ENCODE measurements at places on chromosomes 6 and 20. TPM values are rescaled to one million over a fixed set of nuclear protein-coding genes. Genes with fewer than 3 reads are reported as not detected.

DNA sequence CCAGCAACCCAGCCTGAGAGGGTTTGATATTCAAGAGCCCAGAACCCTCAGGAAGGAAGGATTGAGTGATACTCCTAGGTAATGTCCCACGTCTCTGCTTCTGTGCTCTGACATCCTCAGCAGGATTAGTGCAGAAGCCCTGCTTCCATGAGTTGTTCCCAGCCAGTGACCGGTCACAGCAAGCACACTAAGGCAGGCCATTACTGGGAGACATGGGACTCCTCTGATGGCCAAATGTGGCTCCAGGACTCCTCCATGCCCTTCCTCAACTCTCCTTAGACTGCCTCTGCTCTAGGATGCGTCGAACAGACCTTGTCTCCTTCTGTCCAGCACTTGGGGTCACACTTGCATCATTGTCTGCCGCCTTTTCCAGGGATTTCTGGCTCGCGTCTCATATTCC lies 7.6 kb downstream of the HLA-A start:
- no peak for DNase-seq

- no peak for DNase-seq
These were observed 295.1 kb downstream of the ALDH8A1 start for GRCh38 chr6:134654751-134655150.

- no peak for DNase-seq
These were observed 89.9 kb downstream of the PLCB1 start for GRCh38 chr20:8221887-8222419.

DNA sequence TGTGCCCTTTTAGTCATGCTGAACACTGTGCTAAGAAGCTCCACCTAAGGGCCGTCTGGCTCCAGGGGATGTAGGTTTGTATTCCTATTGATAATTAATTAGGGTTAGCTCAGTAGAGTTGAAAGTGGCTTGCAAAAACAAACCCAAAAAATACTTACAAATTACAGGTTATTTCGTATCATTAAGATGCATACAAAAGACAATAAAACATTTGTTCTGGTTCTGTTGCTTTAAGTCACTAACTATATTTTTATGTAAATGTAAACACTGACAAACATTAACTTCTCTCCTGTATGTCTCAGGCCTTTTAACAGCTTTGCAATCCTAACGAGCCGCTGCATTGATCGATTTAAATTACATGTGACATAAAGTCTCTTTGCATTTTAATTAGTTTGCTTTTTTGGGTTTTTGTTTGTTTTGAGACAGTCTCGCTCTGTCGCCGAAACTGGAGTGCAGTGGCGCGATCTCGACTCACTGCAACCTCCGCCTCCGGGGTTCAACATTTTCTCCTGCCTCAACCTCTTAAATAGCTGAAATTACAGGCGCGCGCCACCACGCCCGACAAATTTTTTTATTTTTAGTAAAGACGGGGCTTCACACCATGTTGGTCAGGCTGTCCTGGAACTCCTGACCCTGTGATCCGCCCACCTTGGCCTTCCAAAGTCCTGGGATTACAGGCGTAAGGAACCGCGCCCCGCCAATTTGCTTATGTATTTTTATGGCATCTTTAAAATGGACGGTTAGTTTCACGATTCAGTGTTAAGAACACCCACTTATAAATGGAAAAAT lies 110.9 kb downstream of the HFE start:
- DNase-seq = no peak

DNA sequence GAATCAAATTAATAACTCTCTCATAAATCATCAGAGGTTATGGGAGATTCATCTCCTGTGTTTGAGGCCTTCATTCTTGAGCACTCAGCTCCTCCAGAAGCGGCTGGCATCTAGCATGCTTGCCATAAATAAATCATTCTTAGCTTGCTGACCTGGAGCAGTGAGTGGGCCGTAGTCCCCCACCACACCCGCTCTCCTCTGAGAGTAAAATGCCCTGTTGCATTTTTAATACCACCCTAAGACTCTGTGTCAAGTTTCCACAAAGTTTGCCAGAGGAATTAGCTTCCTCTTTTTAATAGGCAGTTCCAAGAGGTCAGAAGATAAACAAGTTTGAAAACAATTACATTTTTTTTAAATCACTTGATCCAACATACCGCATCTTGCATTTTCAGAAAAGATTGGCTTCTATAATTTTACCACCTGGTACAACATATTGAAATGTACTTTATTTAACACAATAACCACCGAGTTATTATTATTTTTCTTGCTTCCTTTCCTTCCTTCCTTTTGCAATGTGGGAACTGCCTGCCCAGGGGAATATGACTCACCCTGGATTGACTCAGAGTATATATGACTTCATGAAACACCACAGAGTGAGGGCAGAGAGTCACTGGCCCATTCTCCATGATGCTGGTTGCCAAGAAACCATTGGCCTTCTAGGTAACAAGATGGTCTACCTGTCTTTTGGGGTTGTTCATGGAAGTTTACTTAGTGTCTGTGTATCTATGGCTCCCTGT lies 29.4 kb upstream of the CLIC5 start:
- peak; percentile 32 for DNase-seq

- peak; percentile 82 for DNase-seq
These were observed at the start of gene ECI2 for GRCh38 chr6:4134841-4135664. Gene ECI2, minus strand, starts transcription at chr6:4135575. Its CDS starts 15 bp downstream, at chr6:4135560.

DNA sequence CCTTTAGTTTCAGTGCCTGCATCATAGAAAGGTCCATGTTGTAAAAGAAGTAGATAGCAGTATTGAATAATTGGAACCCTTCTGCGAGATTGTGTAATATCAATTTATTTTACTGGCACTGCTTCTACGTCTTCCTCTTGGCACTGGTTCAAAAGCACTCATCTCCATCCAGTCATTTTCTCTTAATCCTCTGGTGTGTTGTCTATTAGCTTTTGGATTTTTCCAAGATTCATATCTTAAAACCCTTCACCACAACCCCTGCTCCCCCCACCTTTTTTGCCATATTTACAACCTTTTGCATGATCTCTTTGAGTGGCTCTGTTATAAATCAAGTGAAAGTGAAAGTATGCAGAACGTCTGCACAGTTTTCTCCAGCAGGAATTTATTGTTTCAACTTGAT lies 76.6 kb upstream of the HSF2 start:
- no peak for DNase-seq

DNA sequence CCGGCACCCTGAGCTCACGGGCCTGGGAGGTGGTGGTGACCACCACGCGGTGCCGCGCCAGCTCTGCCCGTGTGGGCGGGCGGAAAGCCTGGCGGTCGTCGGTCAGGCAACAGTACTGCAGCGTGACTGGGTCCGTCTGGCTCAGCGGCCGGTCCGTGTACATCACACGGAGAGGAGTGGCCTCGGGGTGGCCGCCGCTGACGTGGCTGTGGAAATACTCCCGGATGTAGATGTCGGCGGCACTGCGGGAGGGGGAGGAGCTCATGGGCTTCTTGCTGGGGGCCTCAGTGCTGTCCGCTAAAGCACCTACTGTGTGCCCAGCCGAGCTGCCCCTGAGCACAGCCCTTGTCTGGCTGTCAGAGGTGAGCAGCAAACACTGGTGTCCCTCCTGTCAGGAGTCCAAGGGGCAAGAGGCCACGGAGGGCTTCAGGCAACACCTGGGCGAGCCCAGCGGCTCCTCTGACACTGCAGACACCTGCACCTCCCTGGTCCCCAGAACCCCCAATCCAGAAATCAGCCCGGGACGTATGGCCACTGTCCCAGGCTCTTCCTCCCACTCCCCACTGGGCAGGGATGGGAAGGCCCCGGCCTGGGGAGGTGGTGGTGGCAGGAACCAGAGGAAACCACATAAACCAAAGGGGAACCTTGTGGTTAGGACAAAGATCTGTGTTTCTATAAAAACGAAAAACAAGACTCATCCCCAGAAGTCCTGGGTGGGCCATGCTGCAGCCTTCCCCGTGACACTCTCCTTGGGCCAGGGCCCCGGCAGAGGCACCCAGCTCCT lies 6.5 kb downstream of the HELZ2 start:
- DNase-seq = peak; percentile 64

DNA sequence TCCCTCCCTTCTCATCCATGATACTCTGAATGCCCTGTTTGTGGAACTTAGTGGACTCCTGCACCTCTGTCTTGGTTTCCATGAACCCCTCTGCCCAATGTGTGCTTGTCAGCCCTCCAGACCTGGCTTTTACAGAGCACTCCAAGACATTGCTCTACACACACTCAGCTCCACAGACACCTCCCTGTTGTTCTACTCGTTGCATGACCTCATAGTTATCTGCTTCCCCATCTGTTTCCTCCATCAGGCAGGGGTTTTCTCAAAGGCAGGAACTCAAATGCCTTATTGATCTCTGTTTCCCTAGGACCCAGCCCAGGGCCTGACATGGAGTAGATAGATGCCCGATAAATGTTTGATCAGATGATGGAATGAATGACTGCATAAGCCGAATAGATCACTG lies 13.3 kb downstream of the PLCG1 start:
- no peak for DNase-seq

- DNase-seq = no peak
These were observed 237.5 kb downstream of the CDC5L start for GRCh38 chr6:44624936-44625573.

- DNase-seq = no peak
These were observed 12.1 kb upstream of the CNKSR3 start for GRCh38 chr6:154522576-154522975.

DNA sequence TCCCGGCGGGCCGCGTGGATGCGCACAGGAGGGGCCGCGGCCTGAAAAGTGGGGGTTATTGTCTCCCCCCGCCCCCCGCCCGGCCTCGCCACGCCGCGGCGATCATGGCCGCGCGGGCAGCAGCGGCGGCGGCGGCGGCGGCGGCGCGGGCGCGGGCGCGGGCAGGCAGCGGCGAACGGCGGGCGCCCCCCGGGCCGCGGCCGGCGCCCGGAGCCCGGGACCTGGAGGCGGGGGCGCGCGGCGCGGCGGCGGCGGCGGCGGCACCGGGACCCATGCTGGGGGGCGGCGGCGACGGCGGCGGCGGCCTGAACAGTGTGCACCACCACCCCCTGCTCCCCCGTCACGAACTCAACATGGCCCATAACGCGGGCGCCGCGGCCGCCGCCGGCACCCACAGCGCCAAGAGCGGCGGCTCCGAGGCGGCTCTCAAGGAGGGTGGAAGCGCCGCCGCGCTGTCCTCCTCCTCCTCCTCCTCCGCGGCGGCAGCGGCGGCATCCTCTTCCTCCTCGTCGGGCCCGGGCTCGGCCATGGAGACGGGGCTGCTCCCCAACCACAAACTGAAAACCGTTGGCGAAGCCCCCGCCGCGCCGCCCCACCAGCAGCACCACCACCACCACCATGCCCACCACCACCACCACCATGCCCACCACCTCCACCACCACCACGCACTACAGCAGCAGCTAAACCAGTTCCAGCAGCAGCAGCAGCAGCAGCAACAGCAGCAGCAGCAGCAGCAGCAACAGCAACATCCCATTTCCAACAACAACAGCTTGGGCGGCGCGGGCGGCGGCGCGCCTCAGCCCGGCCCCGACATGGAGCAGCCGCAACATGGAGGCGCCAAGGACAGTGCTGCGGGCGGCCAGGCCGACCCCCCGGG lies 637 bp downstream of the ARID1B start:
- DNase-seq = peak; percentile 77

DNA sequence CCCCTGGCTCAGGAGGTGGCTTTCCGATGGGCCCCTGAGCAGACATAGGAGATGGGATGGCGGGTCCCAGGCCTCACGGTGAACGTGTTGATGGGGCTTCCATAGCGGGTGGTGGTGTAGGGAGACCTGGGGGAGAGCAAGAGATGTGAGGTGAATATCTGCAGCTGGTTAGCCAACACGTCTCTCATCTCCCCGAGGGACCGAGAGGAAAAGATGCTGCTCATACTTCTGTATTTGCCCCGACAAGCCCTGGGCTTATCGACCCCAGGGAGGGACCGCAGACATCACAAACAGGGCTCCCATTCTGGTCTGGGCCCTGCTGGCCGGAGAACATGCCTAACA lies 38.7 kb downstream of the C6orf132 start:
- DNase-seq = no peak

- DNase-seq = no peak
These were observed 17.1 kb downstream of the ZHX3 start for GRCh38 chr20:41300383-41300782.

DNA sequence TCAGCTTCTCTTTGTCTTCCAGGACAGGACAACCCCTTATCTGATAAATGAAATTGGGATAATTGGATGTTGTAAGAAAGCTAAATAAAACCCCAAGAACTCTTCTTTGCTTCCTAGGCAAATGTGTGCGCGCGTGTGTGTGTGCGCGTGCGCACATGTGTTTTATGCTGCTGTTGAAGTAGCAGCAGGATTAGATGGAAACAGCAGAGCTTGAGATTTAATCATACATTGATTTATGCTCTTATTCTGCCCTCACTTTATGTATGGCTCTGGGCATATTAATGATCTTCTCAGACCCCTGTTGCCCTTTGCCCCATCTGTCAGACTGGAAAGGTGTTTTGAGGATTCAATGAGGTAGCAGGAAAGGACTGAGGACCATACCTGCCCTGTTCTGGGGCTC lies 324.0 kb upstream of the MAP3K7 start:
- DNase-seq = no peak

DNA sequence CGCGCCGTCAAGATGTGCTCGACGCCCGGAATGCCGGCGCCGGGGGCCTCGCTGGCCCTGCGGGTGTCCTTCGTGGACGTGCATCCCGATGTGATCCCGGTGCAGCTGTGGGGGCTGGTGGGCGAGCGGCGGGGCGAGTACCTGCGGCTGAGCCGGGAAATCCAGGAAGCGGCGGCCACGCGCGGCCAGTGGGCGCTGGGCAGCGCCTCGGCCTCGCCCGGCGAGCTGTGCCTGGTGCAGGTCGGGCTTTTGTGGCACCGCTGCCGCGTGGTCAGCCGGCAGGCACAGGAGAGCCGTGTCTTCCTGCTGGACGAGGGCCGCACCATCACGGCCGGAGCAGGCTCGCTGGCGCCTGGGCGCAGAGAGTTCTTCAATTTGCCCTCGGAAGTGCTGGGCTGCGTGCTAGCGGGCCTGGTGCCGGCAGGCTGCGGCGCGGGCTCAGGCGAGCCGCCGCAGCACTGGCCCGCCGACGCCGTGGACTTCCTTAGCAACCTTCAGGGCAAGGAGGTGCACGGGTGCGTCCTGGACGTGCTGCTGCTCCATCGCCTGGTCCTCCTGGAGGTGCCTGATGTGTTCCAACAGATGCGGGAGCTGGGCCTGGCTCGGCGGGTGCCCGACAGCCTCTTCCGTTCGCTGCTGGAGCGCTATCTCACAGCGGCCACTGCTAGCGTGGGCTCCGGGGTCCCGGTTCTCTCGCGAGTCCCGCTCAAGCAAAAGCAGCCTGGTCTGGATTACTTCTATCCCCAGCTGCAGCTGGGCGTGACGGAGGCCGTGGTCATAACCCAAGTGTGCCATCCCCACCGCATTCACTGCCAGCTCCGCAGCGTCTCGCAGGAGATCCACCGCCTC lies 656 bp downstream of the TDRD6 start:
- peak; percentile 25 for DNase-seq

POU5F1 gene
- 0.67 TPM for total RNA-seq

GNL1 gene
- 18.4 TPM for total RNA-seq

LGSN gene
- total RNA-seq = not detected

PLA2G7 gene
- total RNA-seq = 0.15 TPM

ELOVL2 gene
- 1.3 TPM for total RNA-seq

PHACTR1 gene
- 124 TPM for total RNA-seq
